GOT3 (cell line): ENCODE measurements at places on chromosomes 6 and 20.

DNA sequence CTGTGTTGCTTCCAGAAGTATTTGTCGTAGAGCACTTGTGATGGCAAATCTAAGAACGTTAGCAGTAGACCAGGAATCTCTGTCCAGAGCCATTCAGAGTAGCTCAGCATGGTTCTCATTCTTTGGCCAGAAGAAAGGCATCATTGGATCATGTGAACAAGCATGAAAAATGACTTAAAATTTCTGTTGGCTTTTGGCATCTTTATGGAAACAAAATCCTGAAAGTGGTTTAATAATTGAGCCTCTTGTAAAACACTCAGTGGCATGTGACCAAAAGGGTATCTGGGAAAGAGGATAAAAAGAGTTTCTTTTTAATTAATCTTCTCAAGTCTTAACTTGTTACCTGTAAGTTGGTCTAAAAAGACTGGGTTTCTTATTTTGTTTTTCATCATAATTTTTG lies 55.2 kb downstream of the PTPN1 start:
- no peak for DNase-seq

DNA sequence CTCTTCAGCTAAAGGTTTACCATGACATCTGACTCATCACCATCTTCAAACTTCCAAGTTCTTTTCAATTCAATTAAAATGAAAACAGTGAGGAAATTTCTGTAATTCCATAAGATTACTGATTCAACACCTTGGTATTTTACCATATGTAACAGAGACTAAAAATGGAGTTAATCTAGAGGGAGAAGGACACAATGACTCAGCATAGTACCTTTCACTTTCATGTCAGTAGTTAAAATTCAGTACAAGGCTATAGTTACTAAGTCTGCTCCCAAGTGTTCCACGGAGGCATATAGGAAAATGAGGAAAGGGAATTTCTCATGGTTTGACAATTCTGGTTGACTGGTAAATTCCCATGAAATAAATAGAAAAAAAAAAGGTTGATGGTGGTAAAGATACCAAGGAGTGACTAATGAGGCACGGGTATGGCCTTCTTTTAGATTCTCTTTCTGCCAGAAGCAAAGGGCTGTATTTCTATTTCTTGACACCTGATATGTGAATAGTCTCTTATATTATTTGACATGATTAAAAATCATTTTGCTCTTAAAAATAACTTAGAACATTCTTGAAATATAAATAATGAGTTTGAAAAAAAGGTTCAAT lies 526.7 kb upstream of the ADGRB3 start:
- DNase-seq, result no peak

DNA sequence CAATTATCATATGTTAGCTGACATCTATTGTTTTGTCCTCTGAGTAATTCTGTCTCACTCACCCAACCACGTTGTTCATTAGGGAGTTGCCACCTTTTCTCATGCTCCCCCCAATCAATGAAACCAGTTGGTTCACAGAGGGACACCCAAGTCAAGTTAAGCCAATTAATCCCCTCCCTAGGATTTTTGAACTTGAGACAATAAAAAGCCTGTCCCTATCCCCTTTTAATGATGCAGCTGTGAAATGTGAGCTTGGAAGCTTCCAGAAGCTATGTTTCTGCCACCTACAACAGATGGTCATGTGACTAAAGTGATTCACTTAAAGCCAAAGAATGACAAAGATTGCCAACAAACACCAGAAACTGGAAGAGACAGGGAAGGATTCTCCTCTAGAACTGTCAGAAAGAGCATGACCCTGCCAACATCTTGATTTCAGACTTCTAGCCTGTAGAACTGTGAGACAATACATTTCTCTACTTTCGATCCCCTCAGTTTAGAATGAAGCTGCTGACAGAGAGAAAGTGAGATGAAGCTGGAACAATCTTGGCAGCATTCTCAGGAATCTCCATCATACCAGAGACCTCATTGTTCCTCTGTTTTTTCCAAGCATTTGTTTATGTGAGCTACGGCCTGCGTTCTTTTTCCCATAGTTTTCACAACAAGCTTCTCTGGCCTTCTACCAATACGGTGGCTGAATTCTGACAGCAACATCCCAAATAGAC lies 57.8 kb upstream of the TPD52L1 start:
- DNase-seq, result no peak

DNA sequence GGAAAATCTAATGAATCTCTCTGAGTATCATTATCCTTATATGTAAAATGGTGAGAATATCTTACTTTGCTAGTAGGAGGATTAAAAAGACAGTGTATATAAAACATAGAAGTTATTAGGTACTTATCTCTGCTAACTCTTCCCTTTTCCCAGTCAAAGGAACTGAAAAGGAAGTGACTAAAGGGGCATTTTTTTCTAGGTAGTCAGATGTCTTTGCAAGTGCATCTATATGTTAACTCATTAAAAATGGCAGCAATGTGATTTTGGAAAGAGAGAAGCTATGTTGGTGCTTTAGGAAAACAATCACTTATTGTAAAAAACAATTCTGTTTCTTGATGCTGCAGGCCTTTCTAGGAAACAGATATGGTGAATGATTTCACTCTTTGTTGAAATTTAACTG lies 180.9 kb downstream of the SAMD5 start:
- no peak for DNase-seq

DNA sequence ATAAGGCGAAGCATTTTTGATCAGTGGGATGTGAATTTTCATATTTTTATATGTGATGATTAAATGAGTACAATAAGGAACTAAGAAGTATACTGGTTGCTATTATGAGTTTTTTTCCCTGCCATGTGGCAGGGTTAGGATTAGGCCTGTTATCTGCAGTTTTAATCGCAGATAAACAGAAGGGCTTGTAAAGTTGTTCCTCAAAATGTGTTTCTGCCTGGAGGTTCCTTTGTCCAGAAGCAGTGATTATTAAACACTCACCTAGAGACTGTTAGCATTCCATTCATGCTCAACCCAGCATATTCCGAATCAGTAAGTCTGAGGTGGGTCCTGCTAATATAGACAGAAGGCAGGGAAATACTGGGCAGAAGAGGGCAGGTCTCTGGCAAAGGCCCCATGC lies 316.0 kb downstream of the CLIC5 start:
- DNase-seq, result no peak

DNA sequence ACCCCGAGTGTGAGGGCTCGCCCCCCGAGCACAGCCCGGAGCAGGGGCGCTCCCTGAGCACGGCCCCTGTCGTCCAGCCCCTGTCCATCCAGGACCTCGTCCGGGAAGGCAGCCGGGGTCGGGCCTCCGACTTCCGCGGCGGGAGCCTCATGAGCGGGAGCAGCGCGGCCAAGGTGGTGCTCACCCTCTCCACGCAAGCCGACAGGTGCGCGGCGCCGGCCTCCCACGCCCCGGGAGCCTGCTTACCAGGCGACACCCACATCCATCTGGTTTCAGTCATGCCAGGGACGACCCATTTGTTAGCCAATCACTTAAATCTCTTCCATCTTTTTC lies 73.5 kb upstream of the PBOV1 start:
- DNase-seq, result no peak

GRCh38 chr6:108492131-108492766 lies 68.5 kb upstream of the FOXO3 start:
- no peak for DNase-seq

DNA sequence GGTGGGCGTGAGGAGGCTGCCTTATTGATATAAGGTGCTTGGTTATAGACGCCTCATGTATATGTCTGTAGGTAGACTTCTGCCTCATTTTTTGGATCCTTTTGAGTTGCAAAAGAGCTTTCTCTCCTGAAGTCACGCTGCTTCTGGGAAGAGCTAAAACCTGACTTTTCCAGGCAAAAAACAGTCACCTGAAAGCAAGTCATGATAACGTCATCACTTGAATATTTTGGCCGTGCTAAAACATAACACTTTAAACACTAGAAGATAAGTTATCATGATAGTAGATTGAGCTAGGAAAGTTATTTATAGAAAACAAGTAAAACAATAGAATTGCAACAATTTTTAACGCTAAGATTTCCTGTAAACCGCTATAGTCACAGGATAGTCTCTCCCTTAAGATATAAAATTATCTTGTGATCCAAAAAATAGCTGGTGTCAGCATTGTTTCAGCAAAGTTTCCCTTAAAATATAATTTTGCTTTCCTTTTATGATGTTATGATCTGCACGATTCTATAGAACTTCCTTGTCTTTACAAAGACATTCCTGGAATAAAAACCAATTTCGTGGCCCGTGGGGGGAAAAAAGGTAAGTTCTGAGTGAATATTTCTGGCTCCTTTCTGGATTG lies 69.0 kb upstream of the AKAP12 start:
- DNase-seq, result no peak

DNA sequence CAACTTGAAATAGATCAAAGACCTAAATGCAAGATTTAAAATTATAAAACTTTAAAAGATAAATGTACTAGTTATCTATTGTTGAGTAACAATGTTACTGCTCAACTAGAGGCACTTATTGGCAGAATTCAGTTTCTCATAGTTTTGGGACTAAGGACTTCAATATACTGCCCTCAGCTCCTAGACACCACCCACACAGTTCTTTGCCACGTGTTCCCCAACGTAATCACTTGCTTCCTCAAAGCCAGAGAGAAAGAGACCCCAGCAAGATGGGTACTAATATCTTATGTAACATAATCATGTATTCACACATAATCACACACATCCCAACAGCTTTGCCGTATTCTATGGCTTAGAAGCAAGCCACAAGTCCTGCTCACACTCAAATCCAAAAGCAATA lies 50.3 kb upstream of the SLC22A16 start:
- no peak for DNase-seq

GRCh38 chr6:15989397-15989796 lies 139.5 kb upstream of the MYLIP start:
- DNase-seq, result no peak

GRCh38 chr20:36574366-36575135 lies 1.2 kb downstream of the TGIF2 start:
- no peak for DNase-seq

GRCh38 chr6:145839653-145840052 lies 25.1 kb upstream of the FBXO30 start:
- no peak for DNase-seq

GRCh38 chr6:47785182-47785581 lies 3.4 kb downstream of the OPN5 start:
- no peak for DNase-seq

DNA sequence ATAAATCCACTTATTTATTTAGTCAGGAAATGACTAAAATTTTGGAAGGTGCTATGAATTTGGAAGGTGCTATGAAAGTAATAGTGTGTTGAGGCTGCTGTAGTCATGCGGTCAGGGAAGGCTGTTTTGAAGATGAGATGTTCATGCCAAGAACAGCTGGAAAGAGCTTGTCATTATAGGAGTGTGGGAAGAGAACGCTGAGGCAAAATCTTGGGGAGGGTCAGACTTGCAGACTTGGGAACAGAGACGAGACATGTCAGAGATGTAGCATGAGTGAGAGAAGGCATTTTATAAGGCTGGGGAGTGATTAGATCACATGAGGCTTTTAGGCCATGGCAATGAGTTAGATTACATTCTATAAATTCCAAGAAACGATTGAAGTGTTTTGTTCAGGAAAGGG lies 124.0 kb upstream of the B3GAT2 start:
- no peak for DNase-seq

- no peak for DNase-seq
Observed at GRCh38 chr20:11376420-11376819, 541.3 kb upstream of the BTBD3 start.

GRCh38 chr6:169326067-169326799 lies 72.6 kb upstream of the THBS2 start:
- no peak for DNase-seq

- DNase-seq, result no peak
Observed at GRCh38 chr20:50932691-50933280, 1.5 kb upstream of the ADNP start.

GRCh38 chr6:144304223-144304848 lies 19.2 kb downstream of the UTRN start:
- DNase-seq, result no peak

- DNase-seq, result no peak
Observed at GRCh38 chr6:47446669-47447330, 30.8 kb upstream of the CD2AP start.

- DNase-seq, result no peak
Observed at GRCh38 chr6:143055213-143055612, 5.5 kb upstream of the AIG1 start.

DNA sequence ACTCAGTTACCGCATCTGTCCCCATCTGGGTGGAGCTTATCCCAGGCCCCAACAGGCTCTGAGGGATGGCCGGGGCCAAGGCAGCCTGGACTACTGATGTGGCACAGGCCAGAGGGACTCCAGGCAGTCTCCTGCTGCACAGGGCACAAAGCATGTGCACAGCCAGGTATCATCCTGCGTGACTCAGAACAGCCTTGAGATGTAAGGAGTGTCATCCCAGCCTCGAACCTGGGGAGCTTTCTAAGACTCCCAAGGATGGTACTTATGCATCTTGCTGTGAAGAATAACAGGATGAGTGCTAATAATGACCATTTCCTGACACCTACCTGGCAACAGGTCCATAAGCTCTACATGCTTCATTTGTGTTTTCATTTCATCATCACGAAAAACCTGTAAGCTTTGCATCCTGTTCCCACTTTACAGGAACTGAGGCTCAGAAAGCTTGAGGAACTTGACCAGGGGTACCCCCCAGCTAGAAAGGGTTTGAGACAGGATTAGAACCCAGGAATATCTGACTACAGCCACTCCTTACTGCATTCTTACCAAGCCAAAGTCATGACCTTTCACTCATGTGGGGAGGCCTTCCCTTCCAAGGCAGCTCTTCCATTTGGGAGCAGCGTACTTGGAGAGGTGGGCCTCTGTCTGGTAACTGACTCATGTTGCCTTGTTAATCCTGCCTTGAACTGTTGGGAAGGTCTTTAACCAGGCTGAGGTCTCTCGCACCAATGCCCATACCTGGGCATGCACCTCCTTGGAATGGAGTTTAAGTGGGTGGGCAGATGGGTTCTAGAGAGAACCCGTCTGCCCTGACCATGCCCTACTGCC lies 1.9 kb downstream of the TRIB3 start:
- no peak for DNase-seq

DNA sequence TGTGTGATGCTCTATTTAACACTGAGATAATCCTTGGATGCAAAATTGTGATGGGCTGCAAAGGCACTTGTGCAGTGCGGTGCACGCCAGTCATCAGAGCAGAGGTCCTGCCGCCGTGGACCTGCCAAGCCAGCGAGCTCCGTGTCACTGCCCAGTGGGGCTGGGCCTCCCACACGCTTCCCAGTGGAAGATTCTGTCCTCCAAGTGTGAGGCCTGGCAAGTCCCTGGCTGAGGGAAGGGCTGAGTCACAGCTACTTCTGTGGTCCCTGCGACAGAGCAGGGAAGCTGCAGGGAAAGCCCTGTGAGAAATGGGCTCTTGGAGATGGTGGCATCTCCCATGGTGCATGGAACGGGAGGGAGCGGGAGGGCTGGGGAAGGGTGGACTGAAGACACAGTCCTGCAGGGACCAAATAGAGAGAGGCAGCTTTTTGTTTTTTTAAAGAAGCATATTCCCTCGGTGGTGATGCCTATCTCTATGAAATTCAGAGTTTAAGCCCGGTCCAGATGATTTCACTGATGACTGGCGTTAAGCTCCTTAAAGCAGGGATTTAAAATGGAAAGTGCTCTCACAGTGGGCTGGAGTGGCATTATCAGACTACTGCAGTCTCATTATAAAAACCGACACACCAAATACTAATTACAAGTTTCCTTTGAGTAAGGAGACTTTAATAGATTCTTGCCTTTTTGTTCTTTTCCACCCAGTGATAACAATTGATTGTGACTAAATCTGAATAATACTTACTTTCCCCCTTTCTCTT lies 413.7 kb downstream of the QKI start:
- DNase-seq, result no peak

GRCh38 chr6:14826456-14826855 lies 419.4 kb upstream of the JARID2 start:
- no peak for DNase-seq
